ENCODE measurements at places on chromosomes 5 and 9. TPM values are rescaled to one million over a fixed set of nuclear protein-coding genes. Genes with fewer than 3 reads are reported as not detected.

- DNase-seq = no peak
Observed at GRCh38 chr9:129102791-129103594, 7.6 kb downstream of the CRAT start.

- DNase-seq = no peak
Observed at GRCh38 chr5:61621202-61621650, 289.2 kb downstream of the ZSWIM6 start.

DNA sequence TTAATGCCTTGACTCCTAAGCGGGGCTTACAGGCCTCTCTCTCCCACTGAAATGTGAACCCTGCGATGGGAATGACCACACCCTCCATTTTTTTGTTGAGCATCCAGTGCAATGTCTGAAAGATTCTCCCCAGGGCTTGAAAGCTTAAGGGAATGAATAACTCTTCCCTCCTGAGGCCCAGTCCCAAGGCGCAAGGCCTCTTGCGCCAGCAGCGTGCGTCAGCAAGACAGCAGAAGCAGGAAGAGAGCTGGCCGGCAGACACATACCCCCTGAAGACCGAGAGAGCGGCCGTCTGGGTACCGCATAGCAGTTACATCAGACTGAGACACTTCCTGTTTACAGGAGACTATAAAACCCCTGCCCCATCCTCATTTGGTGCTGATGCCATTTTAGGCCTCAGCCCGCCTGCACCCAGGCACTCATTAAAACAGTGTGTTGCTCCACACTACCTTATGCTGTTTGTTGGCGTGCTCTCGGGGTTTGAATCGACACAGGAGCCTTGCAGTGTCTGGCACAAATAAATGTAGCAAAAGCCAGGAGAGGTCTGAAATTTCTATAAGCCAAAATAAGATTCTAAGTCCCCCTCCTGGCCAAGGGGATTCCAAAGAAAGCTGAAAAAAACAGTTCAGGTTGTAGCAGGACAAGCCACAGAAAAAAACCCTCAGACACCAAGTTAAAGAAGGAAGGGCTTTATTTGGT lies 62.3 kb downstream of the GDNF start:
- DNase-seq = no peak

- DNase-seq = no peak
Observed at GRCh38 chr9:3699883-3700282, 174.1 kb upstream of the RFX3 start.

DNA sequence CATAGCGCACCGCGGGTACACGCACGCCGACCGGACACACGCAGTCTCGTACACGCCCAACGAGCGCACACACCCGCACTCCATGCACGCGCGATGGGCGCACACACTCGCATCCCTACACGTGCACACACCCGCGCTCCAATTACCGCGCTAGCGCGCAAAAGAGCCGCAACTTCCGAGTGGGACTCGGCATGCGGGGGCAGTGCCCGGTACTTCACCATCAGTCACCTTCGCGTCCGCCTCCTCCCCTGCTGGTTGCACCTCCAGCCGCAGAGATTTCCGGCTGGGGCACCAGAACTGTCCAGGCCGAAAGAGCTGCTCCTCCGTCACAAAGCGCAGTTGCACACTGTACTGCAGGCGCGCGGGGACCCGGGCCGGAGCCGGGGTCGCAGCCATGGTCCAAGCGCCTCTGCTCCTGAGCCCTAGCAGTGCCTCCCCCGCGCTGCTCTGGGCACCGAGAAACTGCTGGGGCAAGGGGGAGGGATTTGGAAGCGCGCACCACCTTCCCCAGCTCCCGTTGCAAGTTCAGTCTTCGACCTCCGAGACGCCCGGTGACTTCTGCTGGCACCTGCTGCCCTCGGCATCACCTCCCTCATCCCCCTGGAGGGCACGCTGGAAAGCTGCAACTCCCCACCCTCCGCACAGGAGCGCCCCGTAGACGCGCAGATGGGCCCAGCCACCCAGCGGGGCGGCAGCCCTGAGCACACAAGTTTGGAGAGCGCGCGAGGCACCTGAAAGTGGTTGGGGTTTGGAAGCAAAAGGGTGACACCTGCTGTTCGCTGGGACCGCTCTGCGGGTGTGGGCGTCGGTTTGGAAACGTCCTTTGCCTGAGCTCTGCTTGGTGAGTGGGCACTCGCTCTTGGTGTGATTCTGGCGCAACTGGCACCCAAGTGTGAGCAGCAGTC lies 337.4 kb upstream of the PUM3 start:
- no peak for DNase-seq

DNA sequence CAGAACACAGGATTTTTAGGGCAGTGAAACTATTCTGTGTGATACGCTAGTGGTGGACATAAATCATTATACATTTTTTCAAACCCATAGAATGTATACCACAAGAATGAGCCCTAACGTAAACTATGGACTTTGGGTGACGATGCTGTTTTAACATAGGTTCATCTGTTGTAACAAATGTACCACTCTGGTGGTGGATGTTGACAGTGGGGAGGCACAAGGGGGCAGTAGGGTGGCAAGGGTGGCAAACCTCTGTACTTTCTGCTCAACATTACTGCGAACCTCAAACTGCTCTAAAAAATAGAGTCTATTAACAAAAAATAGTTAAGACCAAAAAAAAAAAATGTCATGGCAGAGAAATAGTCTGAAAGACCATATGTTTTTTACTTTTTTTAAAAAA lies 9.1 kb upstream of the MVB12B start:
- DNase-seq = no peak

GRCh38 chr5:72394688-72395087 lies 74.5 kb downstream of the PTCD2 start:
- no peak for DNase-seq

GRCh38 chr5:73151766-73152410 lies 21.1 kb upstream of the TMEM174 start:
- no peak for DNase-seq

GRCh38 chr5:116297296-116297814 lies 212.5 kb downstream of the COMMD10 start:
- DNase-seq = no peak

DNA sequence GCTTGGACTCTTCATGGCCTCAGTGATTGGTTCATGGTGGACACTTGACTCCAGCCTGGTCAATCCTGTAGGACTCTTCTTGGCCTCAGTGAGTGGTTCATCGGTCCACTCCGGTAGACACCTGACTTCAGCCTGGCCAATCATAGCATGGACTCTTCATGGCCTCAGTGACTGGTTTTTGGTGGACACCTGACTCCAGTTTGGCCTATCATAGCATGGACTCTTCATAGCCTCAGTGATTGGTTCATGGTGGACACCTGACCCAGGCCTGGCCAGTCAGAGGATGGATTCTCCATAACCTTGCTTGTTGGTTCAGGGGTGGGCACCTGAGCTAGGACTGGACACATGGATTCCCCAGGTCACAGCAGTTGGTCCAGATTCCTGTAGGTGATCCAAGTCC lies 106.0 kb upstream of the ERCC6L2 start:
- DNase-seq = no peak

GRCh38 chr5:3010953-3011763 lies 259.7 kb upstream of the IRX2 start:
- no peak for DNase-seq

The HOMER1 gene
- total RNA-seq = 5.7 TPM

The PDE8B gene
- total RNA-seq = 6.9 TPM

The PROB1 gene
- total RNA-seq = 3.6 TPM

The C1QTNF2 gene
- 1.5 TPM for total RNA-seq

All from tibial nerve (tissue), 4 donors.